Stimulated activated CD8-positive, alpha-beta memory T cell treated with anti-CD3 and anti-CD28 coated beads, Interleukin-15, amount 100 ng/mL, for 4 hours (primary cell): ENCODE measurements at places on chromosomes 1 and 21.

DNA sequence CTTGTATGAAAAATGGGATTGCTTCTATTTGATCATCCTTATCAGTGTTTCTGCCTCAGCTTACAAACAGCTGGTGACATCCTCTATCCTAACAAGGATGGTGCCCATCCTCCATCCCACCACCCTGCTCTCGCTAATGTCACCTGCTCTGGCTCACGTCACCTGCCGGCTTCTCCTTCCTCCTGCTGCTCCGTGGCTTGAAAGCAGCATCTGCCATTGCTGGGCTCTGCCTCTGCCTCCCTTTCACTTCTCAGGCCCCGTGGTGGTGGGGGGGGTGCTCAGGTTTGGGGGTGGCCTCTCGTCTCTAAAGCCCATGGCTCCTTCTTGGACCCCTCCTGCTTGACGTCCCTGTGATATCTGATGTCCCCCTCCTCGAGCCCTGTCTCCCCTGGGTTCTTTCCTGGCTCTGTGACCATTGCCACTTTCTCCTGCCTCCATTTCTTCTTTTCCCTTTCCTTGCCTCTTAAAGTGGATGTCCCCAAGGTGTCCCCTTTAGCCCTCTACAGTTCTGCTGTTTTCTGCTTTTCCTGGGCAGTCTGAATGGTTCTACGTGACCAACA lies 135.5 kb upstream of the ERRFI1 start:
- no peak for DNase-seq

GRCh38 chr1:158115126-158115525 lies 65.6 kb upstream of the CD1D start:
- no peak for DNase-seq

- no peak for DNase-seq
Measured at GRCh38 chr1:86692641-86693040, 11.7 kb upstream of the SH3GLB1 start.

GRCh38 chr21:31345136-31345535 lies 1.1 kb upstream of the TIAM1 start:
- no peak for DNase-seq

DNA sequence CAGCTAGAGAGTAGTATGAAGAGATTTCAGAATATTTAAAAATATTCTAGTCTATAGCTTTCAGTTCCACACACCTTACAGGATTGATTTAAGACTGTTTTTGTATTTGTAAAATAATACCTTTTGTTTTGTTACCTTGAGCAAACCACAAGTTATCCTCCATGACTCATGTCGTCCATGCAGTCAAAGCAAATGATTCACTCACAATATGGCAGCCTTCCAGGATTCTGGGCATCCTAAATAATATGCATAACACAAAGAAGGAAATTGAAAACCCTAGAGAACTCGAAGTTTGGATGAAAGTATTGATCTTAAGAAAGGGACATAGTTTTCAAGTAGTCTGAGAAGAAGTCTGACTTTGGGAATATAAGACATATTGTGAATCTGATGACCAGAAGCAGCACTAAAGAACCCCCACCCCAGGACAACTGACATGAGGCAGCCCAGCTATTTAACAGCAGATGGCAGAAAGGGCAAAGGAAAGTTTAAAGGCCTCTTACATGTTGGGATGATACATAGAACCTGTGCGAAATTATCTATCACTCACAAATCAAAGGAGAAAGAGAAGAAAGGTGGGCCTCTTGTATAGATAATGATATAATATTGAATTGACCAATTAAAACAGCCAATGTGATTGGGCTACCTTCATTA lies 857.9 kb downstream of the BRINP3 start:
- no peak for DNase-seq

- DNase-seq: no peak
Measured at GRCh38 chr21:45513741-45514310, 28.4 kb downstream of the SLC19A1 start.

DNA sequence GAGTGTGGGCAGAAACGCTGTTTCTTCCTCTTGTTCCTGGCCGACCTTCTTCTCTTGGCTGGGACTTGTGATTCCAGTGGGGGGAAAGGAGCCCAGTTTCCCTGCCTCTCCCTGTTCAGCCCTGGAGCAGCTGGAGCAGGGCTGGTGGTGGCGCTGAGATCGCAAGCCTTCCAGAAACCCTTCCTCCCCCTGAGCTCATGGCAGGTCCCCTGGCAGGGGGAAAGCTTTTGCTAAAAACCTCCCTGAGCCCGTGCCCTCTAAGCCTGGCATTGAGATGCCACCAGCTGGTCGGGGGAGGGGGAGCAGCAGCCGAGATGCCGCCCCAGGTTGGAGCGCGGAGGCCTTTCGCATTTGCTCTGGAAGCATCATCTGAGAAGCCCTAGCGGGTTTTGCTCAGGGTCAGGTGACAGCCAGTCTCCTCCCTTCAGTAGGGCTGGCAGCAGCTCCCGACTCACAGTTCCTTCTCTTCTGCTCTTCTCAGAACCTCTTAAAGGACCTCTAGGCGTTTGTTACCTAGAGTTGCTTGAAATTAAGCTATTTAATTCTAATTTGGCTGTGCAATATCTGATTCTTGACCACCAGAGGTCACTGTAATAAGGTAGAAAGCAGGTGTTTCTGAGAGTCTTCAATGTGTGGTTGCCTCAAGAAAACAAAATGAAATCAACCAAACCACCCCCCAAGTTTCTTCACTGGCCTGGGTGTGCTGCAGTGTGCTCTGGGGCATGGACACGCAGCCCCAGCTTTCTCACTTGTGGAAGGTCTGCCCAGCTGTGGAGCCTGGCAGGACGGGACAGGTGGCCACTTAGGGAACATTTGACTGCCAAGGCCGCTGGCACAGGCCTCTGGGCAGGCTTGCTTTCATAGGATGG lies 257.3 kb downstream of the CAMTA1 start:
- DNase-seq: no peak

DNA sequence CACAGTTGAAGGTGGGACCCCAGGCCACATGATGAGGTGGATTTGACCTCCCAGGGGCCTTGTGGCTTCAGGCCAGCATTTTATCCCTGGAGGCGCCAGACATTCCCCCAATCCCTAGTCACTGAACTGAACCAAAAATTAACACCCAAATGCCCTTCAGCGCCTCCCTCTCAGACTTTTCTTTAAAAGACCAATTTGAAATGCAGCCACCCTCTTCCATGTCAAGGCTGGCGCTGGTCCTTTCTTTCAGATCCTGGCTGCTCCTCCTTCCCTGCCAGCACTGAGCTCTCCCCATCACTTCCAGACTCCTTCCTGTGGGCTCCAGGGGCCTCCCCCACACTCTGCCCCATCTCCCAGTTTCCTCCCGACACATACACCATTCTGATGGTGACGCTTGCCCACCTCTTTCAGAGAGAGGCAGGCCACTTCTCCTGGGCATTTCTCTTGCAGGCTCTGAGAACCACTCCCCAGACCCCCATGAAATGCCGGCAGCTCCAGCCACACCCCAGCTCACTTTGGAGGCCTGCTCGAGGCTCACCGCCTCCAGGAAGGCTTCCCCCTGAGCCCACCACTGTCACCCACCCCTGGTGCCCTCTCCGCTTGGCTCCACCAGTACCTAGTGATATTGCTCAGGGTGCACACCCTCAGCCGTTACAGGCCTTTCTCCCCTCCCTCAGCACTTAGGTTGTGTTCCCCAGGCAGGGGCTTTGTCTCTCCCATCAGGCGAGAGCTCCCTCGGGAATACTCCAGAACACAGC lies 27.0 kb downstream of the NAV1 start:
- no peak for DNase-seq

DNA sequence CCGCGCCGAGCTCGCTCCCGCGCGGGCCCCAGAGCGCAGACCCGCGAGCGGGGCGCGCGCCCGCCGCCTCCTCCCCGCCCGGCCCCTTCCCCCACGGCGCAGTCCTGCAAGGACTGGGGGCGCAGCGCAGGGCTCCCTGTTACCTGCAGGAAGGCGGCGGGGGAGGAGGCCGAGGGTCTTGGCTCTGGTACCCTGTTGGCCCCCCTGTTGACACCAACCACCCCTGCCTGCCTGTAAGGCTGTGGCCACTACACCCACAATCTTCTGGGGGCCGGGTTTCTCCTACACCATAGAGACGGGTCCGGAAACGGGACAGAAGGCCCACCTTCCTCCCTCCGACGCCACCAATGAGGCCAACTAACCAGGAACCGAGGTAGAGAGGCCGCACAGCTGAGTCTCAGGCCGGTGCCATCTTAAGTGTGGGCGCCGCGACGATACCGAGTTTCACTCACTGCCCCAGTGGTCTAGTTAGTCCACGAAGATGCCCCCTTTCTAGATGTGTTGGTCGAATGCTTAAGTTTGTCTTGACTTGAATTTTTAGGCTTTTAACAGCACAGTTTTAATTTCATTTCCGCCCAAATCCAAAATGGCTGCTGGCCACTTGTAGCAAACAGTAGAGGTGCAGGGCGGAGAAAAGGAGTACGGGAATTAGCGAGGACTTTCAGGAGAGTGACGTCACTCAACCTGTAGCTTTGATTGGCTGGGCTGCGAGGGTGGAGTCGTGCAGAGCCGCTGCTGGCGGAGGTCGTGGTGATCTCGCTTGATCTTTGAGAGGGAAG lies at the start of gene SCYL3:
SCYL3 (minus strand) TSS at position 252 of the 779 bp plus-strand sequence. CDS start 5,056 bp downstream, outside the sequence.
- DNase-seq: peak; percentile 77

- no peak for DNase-seq
Measured at GRCh38 chr1:33143698-33144097, 38.1 kb downstream of the TRIM62 start.

DNA sequence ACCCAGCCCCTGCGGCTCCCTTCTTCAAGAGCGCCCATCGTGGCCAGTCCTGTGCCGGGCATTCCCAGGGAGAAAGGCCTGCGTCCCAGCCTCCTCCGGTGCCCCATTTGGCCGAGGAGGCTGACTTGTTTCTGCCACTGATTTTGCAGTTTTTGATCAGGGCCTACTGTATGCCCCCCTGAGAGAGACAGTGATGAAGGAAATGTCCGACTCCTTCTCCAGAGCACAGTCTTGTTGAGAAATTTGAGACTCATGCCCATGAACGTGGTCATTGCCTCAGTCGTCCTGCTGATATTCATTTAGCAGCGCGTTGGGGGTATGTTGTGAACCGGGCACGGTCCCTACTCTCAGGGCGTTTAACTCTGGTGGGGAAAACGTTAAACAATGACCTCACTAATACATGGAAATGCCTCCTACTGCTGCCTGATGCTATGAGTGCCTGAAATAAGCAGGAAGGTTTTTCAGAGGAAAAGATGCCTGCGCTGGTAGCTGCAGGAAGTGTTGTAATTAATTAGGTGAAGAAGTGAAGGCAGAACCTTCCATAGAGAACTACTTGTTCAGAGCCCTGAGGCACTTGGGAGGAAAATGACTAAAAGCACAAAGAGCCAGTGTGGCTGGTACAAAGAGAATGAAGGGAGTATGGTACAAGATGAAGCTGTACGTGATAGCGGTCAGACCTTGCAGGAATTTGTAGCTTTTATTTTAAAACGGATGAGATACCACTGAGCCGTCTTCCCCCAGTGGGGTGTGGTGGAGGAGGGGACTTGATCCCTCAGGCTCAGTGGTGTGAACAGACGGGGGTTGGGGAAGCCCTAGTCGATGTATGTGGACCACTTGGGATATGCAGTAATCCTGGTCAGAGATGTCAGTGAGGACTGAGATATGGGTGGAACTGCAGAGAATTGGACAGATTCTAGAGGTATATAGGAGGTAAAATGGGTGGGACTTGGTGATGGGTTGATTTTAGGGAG lies 730 bp downstream of the ZCCHC17 start:
- no peak for DNase-seq

- DNase-seq: no peak
Measured at GRCh38 chr1:41623736-41624135, 139.3 kb upstream of the EDN2 start.

DNA sequence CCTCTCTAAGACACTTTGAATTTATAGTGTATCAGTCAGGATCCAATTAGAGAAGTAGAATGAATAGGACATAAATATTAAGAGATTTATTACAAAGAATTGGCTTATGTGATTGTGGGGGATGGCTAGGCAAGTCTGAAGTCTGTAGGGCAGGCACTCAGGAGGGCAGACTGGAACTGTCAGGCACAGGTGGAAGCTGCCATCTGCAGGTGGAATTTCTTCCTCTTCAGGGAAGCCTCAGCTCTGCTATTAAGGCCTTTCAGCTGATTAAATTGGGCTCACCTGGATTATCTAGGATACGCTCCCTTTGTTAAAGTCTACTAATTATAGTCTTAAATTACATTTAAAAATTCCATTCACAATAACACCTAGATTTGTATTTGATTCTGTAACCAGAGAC lies 92.0 kb upstream of the HAO2 start:
- DNase-seq: no peak

DNA sequence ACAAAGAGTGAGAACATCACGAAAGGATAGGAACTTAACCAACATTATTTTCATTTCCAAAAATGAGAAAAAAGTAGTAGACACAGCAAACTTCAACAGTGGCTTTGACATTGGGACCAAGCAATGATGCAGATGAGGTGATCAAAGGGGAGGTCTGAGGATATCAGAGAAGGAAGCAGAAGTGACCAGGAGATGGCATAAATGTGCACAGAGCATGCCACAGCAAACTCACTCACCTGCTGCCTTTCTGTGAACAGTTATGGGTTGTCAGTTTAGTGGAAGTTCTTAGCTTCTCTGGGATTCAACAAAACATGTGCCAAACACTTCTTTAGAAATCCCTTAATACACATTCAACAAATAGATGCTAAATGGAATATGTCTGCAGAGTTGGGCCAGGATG lies 290.1 kb downstream of the PLPP3 start:
- DNase-seq: no peak

- DNase-seq: no peak
Measured at GRCh38 chr1:107914119-107914765, 50.7 kb downstream of the VAV3 start.

- DNase-seq: peak; percentile 7
Measured at GRCh38 chr1:31663622-31664452, 19.2 kb upstream of the PEF1 start.

DNA sequence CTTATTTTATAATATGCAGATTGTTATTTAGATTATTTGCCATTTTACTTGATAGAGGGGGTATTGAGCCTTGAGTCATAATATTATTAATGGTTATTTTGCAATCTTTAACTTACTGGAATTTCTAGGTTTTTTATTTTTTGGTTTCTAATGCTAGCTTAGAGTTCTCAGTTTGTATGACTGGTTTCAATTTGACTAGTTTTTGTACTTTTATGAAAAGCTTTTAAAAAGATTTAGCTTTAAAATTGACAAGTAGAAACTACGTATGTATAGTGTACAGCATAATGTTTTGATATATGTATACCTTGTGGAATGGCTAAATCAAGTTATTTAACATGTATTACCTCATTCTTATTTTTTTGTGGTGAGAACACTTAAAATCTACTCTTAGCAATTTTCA lies 41.5 kb downstream of the CEP350 start:
- DNase-seq: no peak
